ENCODE measurements at places on chromosomes 6 and 20.
A peak's percentile ranks its signal among the peaks of the same experiment; 100 is the strongest.

- peak; percentile 98 for DNase-seq
Measured at GRCh38 chr6:159044899-159045727, at the start of gene TAGAP. TAGAP (minus strand) TSS chr6:159044991; CDS start chr6:159044146, 845 bp downstream.

DNA sequence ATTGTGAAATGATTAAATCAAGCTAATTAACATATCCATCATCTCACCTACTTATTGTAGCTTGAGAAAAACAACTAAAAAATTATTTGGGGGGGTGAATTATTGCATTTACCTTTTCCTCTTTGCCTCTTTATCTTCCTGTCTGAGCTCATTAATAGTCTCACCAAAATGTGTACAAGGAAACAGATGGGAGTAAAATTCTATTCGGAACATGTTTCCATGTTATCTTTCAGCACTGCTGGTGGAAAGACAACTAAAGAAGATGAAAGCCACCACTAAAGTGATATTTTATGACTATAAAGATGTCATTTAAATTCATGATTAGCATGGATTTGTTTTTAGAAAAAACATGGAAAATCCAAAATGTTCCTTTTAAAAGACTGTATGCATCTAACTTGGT is 102.6 kb downstream of the SYNE1 start:
- DNase-seq: no peak

- peak; percentile 45 for DNase-seq
Measured at GRCh38 chr20:49245921-49246740, 26.9 kb downstream of the DDX27 start.

DNA sequence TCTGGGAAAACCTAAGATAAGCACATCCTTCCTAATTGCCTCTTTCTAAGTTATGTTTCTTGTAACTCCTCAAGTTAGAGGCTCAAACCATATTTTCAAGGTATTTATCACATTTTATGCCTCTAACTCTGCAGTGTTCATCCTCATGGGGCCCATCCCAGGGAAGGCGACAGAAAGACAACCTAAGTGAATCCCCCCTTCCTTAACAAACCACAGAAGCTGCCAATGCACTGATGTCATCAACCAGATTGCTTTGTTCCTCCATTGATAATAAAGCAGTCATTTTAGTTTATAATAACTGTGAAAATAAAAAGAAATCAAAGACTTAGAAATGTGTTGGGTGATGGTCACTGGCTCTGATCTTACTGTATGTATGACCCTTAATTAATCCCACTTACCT is 119.5 kb upstream of the TCF21 start:
- no peak for DNase-seq

DNA sequence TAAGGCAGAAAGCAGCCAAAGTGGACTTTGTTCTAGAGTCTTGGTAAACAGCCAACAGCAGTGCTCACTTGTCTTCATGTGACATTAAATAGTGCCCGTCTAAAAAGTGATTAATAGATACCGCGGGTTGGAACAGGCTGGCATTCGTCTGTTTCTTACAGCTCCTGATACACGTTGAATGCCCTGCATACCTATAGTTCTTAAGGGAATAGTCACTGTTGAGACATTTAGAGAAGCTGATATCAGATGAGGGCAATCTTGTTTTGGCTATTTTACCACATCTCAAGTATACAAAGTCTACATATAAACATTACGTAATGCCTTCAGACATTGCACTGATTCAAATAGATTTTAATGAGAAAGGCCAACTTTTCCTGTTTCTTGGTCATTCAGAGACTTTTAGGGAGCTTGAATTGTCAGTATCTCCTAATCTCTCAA is 374.9 kb upstream of the FLRT3 start:
- DNase-seq: no peak

DNA sequence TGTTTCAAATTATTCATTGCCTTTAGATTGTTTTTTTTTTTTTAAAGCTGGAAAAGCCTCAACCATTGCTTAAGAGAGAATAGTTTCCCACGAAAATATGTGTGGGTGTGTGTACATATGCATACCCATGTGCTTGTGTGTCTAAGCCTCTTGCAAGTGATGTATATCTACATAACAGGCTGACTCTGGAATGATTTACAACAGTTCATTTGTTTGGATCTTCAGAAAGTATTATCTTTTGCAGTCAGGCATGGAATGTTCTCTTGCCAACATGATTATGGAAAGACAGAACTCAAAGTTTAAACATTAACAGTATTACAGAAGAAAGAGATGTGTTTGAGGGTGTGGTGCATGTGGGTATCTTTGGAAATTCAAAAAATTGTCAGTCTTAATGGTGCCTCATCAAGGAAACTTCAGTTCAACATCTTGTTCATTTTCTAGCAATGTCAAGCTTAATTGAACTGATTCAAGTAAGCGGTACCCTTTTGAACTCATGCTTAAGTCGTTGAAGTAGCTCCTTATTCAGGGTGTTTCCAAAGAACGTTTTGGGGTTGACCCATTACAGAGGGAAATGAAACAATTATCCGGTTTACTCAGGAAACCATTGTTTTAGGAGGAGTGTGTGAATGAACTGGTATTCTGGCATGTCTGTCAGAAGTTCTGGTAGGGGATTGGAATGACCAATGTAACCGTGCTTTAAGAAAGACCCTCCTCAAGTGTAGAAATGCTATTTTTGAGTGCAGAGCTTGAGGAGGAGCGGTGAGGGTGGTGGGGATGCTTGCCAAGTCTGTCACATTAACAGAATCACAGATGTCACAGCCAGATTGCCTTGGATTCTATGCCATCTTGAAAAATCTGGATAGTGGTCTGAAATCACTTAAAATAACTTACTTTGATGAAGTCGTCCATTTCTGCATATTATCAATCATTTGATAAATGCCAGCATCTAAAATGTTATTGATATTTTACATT is 60.3 kb downstream of the ADGRG6 start:
- DNase-seq: no peak

DNA sequence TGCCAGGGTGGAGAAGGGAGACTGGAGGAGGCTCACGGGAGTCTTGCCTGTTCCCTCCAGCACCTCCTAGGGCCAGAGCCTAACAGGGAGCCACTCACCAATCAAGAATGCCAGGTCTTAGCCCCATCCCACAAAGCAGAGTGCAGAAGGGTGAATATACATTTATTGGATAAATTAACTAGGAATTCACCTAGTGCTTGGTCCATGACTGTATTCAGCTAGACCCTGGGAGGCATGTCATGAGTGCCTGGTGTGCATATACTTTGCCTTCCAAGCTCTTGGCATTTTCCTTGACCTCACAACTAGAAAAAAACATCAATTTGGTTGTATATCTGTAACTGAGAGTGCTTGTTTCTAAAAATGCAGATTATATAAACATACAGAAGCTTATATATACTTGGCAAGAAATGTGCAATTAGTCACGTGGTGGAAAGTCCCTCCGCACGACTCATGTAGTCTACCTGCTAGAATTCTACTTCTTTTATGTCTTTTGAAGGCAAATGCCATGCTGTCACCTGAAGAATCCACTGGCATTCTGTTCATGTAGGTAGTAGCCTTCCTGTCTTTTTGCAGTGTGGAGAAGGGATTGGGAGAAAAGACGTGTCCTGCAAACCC is 991.0 kb downstream of the KIF16B start:
- no peak for DNase-seq
